ENCODE measurements at places on chromosomes 3 and 15.

DNA sequence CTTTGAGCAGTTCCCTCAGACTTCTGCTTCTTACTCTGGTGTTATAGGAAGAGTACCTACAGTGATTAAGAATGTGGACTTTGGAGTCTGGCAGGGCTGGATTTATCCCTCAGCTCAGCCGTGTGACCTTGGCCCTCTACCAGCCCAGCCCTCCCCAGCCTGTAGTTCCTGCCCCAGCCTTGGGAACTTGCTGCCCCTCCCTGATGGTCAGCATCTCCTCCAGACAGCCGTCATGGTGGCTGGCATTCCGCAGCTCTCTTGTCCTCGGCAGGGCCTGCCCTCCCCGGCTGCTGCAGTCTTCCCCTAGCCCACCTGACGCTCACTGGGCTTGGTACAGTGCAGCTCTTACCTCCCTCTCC is 21.9 kb upstream of the CPNE9 start:
- no peak for DNase-seq

DNA sequence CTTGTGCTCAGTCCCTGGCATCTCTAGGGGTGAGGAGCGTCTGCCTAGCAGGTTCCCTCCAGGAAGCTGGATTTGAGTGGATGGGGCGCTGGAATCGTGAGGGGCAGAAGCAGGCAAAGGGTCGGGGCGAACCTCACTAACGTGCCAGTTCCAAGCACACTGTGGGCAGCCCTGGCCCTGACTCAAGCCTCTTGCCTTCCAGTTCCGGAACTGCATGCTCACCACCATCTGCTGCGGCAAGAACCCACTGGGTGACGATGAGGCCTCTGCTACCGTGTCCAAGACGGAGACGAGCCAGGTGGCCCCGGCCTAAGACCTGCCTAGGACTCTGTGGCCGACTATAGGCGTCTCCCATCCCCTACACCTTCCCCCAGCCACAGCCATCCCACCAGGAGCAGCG is 5.0 kb downstream of the RHO start:
- DNase-seq = no peak

DNA sequence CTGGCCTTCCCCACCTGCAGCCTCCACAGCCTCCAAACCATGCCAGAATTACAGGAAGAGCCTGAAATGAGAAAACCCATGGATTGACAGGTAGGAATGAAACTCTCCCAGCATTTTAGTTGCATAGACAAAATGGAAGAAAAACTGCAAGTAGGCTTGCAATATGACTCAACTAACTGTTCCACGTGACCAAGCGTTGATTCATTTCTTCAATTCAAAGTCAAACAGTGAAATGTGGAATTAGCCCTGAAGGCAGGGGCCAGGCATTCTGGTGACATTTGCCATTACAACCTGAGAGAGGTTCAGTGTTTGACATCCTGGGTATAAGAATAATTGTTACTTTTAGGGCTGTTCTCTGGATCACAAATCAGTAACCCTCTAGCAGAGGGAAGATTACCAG is 676.5 kb upstream of the CFAP20DC start:
- DNase-seq = no peak

DNA sequence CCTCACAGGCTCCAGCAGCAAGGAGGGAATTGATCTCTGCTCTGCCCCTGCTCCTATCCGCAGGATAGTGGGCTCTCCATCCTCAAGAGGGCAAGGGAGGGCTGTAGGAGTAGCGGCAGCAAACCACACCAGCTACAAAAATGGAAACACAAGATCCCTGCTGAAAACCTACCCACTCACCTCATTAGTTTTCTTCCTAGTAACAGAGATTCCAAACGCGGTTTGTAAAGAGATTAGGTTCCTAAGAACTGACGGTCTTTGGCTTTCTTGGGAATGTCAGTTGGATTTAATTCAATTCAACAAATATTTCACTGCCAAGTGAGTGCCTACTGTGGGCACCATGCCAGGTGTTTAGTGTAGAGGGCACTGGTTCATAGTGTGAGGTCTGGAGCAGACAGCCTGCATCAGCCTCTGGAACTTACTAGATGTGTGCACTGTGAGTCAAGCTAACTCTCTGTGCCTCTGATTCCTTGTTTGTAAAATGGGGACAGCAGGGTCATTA is 84.7 kb downstream of the MRPL46 start:
- no peak for DNase-seq

DNA sequence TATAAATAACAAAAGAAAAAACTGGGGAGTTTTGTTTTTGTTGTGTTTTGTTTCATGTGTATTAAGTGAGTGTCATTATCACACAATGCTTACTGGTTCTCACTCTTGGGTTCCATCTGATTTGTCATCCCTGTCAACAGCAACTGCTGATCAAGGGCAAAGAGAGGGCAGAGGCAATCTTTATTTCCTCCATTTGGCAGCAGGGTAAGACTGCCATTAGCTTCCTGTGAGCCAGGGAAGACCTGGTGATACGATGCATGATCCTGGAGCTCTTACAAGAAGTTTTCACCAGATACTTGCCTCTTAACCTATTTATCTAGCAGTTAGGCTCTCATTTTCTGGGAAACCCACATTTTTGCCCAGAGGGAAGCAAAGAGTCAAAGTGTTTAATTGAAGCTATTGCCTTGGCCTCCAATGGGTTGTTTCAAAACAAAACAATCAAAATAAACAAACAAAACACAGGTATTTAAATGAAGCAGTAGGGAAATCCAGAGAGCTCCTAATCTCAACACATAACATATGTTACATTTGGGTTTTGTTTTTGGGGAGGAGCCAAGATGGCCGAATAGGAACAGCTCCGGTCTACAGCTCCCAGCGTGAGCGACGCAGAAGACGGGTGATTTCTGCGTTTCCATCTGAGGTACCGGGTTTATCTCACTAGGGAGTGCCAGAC is 529.8 kb downstream of the MAGI1 start:
- no peak for DNase-seq

GRCh38 chr3:37072892-37073291 is 79.6 kb downstream of the MLH1 start:
- DNase-seq = no peak

GRCh38 chr15:29252234-29252633 is 17.4 kb downstream of the NSMCE3 start:
- no peak for DNase-seq

GRCh38 chr3:8942746-8943488 is 20.4 kb downstream of the RAD18 start:
- DNase-seq = no peak

GRCh38 chr3:18483226-18483625 is 58.1 kb upstream of the SATB1 start:
- no peak for DNase-seq

DNA sequence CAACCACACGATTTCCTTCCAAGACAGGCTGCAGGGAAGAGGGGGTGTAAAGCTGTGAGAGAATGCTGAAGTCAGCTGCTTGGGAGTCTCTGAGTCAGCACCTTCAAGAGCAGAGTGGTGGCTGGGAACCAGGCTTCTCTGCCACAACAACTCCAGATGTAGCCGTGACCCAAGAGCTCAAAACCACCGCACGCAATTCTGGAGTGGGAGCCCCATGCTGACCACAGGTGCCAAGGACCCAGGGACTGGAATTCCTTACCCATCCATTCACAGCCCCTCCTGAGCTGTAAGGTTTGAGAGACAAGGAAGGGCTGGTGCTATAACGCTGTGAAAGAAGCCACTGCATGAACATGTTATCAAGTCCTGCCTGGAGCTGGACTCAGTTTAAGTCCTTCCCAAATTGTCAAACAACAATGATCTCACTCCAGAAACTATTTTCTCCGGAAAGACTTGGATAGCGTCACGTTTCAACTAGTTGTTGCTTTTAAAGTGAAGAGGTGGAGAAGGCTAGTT is 61.4 kb downstream of the UMPS start:
- DNase-seq = no peak

DNA sequence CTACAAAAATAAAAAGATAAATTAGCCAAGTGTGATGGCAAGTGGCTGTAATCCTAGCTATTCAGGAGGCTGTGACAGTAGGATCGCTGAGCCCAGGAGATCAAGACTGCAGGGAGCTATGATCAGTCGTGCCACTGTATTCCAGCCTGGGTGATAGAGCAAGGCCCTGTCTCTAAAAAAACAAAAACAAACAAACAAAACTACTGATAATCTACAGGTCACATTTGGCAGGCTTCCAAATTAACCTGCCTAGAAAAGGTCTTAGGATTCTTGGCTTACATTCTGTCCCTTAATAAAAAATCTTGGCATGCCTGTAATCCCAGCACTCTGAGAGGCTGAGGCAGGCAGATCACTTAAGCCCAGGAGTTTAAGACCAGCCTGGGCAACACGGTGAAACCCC is 33.4 kb upstream of the SETD2 start:
- no peak for DNase-seq

- DNase-seq = no peak
Measured at GRCh38 chr3:121482660-121483059, 63.1 kb downstream of the POLQ start.

DNA sequence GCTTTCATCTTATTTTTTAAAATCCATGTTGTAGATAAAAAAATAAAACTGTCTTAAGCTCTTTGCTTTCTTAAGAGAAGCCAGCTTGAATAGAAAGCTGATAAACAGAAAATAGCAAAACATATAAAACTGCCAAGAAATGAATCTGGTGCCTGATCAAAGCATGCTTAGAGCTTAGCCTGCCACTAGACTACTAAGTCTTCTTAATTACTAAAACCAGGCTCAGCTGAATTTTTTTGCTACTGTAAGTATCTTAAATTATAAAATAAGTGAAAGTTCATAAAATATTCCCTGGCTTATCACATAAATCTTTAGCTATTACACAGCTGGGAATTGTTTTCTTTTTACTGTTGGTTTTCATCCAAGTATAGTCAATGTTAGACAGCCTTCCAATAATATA is 803.9 kb downstream of the DIPK2A start:
- no peak for DNase-seq

DNA sequence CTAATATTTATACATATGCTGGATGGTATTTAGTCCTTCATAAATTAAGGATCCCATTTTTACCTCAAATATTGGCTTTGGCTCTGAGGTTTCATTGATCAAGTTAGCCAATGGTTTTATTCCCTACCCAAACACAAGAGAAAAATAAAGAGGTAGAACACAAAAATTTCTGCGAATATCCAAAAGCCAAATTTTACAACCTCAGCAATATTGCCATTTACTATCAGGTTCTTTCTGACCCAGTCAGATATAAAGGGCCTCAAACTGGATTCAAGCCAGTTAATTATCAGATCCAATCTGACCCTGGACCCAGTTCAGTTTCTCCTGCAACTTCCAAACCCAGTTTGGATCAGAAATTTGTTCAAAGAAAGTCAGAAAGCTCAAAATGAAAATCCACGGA is 998.1 kb downstream of the SI start:
- no peak for DNase-seq

- DNase-seq = no peak
Measured at GRCh38 chr3:97438131-97438530, 326.4 kb upstream of the ARL6 start.

Measured in activated CD8-positive, alpha-beta memory T cell treated with anti-CD3 and anti-CD28 coated beads for 48 hours (primary cell).